ENCODE measurements at places on chromosomes 3 and 15. TPM values are rescaled to one million over a fixed set of nuclear protein-coding genes. Genes with fewer than 3 reads are reported as not detected.

GOLGA8R gene
- 3.4 TPM for total RNA-seq

OIP5 gene
- 21.9 TPM for total RNA-seq

ARPIN gene
- not detected for total RNA-seq

CADPS gene
- not detected for total RNA-seq

ABTB1 gene
- total RNA-seq, result 29.5 TPM

ZNF80 gene
- total RNA-seq, result 0.10 TPM

PPP2R3A gene
- 0.07 TPM for total RNA-seq

RAD51 gene
- 59.9 TPM for total RNA-seq

CNTN3 gene
- not detected for total RNA-seq

CD200R1 gene
- total RNA-seq, result 8.8 TPM

RPL15 gene
- total RNA-seq, result 1,775 TPM

MEX3B gene
- total RNA-seq, result 1.2 TPM

PSTPIP1 gene
- 176 TPM for total RNA-seq

STARD5 gene
- total RNA-seq, result 5.7 TPM

TLR9 gene
- 0.65 TPM for total RNA-seq

ATP10A gene
- total RNA-seq, result 62.4 TPM

SRGAP3 gene
- total RNA-seq, result 3.2 TPM

JMJD7 gene
- total RNA-seq, result 28.4 TPM

LRRC31 gene
- total RNA-seq, result not detected

CCK gene
- total RNA-seq, result not detected

Data from activated CD4-positive, alpha-beta T cell treated with anti-CD3 and anti-CD28 coated beads, Interleukin-2, amount 10 ng/mL, durations not matched to agents 7 days and 5 days (primary cell).